GM23248 (cell line): ENCODE measurements at places on chromosomes 5 and 9. TPM values are rescaled to one million over a fixed set of nuclear protein-coding genes. Genes with fewer than 3 reads are reported as not detected.

Gene NDFIP1
- 55.2 and 57.5 TPM in 2 replicates for total RNA-seq

DNA sequence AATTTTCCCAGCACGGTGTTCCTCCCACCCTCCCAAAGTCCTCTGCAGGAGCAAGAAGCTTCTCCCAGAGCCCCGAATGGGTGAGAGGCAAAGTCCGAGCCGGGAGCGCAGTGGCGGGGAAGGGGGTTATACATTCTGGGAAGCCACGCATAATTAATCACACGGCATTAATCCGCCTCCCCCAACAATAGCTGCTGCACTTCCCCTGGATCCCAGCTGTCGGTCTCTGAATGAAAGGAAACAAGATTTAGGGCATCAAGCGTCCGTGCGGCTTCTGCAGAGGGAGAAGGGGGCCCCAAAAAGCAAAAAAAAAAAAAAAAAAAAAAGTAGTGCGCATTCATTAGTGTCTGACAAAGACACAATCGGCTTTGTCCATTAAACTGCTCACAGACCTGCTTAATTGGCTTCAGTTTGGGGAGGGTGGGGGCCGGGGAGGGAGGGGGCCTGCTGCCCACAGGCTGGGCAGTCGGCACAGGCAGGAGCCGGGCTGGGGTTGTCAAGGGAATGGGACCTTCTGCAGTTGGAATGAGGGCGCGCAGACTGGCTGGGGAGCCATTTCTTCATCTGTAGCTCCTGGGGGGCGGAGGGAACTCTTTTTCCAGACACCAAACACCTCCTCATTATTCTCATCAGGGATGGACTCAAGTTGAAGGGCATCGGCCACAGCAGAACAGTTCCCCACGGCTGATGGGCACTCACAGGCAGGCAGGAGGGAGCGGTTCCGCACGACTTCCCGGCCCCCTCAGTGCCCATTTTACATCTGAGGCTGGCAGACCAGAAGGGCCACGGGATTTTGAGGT lies 3.4 kb downstream of the NOTCH1 start:
- no peaks in the 10 kb centered on the region for H3K36me3 ChIP-seq
- no peak overlapping the region for H3K4me3 ChIP-seq
- H3K27ac ChIP-seq: no peak overlapping the region
- no peak for DNase-seq
- H3K27me3 ChIP-seq: no peaks in the 10 kb centered on the region
- peaks cover 6% of the 10 kb centered on the region; the same call in 1 of the 2 replicates for H3K4me1 ChIP-seq

Gene PROB1
- total RNA-seq: 1.6 and 2.3 TPM in 2 replicates

DNA sequence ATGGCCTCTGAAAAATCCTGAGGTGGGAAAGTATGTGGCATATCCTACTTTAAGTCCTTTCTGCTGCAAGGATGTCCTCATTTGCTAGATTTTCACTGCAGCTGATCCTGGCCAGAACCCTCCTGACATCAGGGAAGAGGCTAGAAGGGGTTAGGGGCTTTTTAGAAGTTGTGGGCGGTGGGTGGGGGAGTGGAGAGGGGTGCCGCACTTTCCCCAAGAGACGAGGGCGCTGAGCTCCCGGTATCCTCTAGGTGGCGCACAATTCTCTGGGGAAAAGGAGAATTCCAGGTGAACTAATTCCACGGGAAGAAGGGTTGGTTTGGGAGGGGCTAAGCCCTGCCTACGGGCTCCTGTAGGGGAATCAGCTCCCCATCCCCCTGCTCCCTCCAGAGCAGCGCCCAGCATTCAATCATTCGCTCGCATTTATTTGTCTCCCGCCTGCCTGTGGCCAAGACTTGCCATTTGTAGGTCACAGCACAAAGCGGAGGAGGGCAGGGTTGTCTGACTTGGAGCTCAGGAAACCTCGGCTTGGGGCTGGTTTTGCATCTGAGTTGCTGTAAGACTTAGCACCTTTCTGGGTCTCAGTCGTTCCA lies 42.9 kb upstream of the HAND1 start:
- DNase-seq: peak; percentile 32
- H3K4me1 ChIP-seq: 0 out of 2 replicates have a peak, but pooled peaks cover 6% of the 10 kb centered on the region
- H3K36me3 ChIP-seq: no peaks in the 10 kb centered on the region
- no peak overlapping the region for H3K27ac ChIP-seq
- no peak overlapping the region for H3K4me3 ChIP-seq
